ENCODE measurements at places on chromosomes 7 and 10.
A peak's percentile ranks its signal among the peaks of the same experiment; 100 is the strongest.

DNA sequence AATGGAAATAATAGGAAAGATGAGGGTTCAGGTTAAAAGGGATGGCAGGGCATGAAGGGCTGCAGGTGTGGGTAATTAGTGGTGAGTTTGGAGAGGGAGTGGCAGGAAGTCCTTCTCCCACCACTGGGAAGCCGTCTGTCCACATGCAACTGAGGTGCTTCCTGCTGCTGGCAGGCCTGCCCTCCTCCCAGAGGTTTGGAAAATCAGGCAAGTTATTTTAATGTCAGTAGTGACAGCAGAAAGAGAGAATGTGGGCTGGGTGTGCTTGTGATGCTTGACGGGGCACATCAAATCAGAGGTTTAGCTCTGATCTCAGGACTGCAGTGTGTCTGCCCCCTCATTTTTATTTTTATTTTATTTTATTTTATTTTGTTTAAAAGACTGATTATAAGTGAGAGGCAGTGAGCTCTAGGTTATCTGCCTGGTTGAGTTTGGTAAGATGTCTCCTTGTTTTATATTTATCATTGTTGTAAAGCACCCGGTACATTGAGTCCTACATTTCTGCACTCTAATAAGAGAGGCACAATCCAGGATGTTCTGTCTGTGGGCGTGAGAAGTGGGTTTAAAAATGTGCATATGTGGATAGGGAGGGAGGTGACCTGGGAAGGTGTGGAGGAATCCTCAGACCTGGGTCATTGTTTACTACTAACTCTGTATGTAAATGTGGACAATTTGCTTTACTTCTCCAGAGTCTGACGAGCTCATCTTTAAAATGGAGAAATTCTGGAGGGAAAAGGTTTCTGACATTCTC, 504.4 kb downstream of the LRMDA start:
- DNase-seq = no peak

- no peak for DNase-seq
Measured at GRCh38 chr10:85655411-85655810, 711.2 kb downstream of the GRID1 start.

GRCh38 chr7:50068026-50068425, 25.0 kb downstream of the ZPBP start:
- peak; percentile 6 for DNase-seq

- DNase-seq = no peak
Measured at GRCh38 chr7:149713061-149713730, 60.2 kb downstream of the ZNF467 start.

GRCh38 chr10:4541292-4541691, 284.7 kb upstream of the AKR1E2 start:
- DNase-seq = peak; percentile 96

- no peak for DNase-seq
Measured at GRCh38 chr10:106089855-106090254, 1074.7 kb downstream of the SORCS1 start.

GRCh38 chr10:124688386-124688785, 55.8 kb downstream of the FAM53B start:
- no peak for DNase-seq

DNA sequence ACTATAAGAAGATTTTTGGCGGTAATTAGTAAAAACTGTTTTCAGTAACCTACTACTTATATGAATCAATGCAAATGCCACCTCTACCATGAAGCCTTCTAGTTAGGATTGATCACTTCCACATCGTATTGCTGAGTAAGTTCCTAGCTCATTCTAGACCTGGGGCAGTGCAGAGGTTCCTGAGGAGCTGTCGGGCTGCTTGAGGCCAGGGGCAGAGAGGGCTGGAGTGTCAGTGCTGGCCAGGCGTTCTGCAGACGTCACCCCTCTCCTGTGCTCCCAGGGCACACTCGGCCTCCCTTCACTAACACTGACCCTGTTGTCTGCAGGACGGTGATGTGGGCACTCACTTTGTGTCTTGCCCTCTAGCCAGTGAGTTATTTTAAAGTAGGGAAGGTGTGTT, 275.7 kb downstream of the CELF2 start:
- DNase-seq = no peak

DNA sequence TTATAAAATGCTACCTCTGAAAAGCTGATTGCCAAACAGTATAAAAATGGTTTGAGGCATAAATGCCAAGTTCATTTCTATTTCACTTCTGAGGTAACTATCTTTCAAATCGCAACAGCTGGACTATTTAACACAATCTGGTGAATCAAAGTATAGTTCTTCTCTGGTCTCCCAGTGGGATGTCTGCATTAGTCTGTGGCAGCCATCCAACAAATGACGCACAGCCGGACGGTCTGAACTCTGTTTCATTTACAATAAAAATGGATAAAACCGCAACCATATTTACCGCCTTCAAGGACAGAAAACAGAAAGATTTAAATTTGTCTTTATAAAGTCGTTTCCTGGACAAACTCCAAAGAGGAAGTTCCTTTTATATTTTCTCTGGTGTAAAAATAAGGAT, 41.9 kb downstream of the ENO4 start:
- peak; percentile 87 for DNase-seq

GRCh38 chr10:43816351-43817321, 168.0 kb upstream of the ZNF32 start:
- DNase-seq = peak; percentile 98

DNA sequence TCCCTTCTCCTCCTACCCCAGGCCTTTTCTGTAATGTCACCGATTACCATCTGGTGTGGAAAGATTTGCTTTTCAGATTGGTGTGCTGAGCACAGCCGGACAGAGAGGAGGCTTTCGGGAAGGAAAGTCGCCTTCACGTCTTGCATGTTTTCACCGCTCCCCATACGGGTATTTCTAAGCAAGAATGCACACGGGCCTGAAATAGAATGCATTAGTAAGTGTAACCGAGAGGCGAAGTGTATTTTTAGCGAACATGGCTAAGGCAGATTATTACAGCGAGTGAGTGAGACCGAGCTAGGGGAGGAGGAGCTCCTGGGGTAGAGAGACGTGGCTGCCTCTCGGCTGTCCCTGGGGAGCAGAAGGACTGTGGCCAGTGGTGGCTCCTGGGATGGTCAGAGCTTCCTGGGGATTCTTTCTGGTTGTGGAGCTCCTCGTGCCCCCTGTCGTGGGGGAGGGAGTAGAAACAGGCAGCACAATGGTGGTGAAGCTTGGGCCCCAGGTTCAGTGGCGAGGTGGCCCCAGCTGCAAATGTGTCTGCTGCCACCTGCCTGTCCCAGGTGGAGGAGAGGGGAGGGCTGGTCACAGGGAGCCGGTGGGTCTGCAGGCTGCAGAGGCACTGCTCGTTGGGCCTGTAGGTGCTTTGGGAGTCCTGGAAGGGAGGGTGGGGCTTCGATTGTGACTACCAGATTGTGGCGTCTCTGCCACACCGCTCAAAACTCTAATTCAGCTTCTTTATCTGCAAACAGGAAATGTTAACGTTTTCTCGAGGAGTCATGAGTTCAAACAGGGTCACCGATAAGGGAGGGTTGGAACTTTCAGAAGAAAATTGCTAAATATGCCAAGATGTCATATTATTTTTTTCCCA, 135.8 kb downstream of the CAMK1D start:
- no peak for DNase-seq

GRCh38 chr10:103692952-103693811, 162.2 kb downstream of the SH3PXD2A start:
- DNase-seq = no peak

- no peak for DNase-seq
Measured at GRCh38 chr7:47813620-47814260, 134.5 kb downstream of the PKD1L1 start.

DNA sequence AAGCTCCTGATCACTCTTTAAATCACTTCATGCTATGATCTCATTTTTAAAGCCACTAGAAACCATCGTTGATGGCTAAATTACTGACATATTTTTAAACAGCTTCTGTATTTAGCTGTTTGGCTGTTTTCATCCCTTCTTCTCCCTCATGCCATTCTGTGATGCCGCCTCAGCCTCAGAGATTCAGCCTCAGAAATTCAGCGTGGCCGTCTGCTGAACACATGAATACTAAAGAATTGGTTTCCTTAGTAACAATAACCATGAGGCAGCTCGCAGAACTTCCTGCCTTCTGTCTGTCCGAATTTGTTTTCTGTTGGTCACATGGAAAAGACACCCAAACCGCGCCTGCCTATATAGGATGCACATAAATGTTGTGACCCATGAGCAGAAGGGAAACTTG, 31.0 kb upstream of the FZD1 start:
- no peak for DNase-seq

DNA sequence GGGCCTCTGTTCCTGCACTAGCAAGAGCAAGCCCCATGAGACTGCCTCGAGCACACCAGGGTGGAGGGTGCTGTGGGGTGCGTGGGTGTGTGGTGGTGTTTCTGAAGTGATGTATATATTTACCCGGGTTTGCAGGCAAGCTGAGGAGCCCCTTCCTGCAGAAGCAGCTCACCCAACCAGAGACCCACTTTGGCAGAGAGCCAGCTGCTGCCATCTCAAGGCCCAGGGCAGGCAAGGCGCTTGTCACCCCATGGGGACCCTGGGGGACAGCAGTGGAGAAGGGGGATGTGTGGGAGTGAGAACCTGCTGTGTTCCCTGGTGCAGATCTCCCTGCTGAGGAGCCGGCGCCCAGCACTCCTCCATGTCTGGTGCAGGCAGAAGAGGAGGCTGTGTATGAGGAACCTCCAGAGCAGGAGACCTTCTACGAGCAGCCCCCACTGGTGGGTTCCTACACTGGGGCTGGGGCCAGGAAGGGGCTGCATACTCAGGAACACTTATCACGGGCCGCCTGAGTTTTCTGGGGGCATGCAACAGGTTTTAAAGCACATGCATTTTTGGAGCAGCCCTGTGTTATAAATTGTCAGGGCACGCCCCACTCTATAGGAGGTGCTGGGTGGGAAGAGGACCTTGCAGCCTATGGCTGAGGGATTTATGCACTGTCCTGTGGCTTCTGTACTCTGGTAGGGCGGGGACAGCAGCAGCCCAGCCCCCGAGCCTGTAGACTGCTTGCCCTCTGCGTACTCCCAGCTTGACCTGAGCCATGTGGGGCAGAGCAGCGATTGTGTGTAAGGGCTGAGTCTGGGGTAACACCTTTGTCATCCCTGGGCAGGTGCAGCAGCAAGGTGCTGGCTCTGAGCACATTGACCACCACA, 5.9 kb downstream of the PGAM2 start:
- DNase-seq = no peak

- no peak for DNase-seq
Measured at GRCh38 chr7:97204821-97205220, 87.3 kb downstream of the SDHAF3 start.

DNA sequence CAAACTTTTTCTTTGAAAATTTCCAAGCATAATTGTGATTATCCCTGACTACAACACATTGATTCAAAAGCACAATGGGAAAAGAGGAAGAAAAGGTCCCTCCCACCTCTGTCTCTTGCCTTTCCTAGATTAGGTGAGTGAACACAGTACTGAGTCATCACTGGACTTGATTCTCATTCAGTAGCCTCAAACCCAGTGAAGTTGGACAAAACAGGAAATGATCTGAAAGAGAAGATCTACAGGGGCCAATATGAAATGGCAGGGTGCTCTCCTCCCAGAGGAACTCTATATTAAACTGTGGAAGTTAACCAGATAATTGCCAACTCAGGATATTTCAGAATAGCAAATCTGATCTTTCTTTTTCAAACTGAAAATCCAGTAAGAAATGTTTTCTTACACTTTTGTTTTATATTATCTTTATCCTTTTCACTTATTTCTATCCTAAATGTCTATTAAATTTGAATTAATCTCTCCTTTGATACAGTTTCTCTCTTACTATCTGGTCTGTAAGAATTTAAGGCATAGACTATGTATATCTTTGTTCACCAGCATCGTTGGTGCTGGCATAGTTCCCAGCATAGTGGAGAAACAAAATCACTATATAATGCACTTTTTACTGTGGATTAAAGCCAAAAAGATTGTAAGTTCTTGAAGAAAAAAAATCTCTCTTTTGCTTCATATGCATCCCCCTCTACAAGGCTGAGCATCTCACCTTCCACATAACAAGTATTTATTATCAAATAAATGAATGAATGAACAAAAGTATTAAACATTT, 41.4 kb upstream of the IKZF1 start:
- DNase-seq = no peak

DNA sequence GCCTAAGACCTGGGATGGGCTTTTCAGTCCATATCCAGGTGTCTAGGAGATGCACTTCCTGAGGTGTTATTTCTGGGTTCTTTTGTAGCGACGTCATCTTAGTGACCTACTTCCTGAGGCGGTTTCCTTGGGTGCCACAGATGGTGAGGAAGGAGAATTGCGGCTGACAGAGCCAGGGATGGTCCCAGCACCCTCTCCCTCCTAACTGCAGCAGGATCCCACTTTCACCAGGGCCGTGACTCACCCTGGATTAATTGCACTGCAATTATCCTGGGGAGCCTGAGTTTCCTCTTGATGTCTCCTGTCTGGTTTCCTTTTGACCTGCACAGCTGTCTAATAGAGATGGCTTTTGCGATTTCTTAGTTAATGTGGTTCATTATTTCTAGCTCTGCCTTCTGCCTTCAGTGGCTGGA, 271.7 kb downstream of the TCF7L2 start:
- no peak for DNase-seq

DNA sequence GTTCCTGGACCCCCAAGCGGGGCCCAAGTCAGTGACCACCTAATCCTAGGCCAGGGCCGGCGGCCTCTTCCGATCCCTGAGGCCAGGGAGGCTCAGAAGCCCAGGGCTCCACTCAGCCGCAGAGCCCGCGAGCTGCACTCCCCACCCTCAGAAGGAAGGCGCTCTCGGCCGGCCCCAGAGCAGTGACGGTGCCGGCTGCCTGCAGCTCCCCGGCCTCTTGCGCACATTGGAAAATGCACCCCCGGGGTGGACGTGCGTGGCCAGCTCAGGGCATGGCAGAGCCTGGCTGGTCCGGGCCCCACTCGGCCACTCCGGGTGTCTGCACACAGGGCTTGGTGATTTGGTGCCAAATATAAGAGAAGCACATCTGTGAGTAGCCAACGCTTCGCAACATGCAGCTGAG, 269.1 kb downstream of the PTPRN2 start:
- DNase-seq = no peak

- DNase-seq = no peak
Measured at GRCh38 chr10:45325116-45325515, 9.7 kb upstream of the OR13A1 start.

GRCh38 chr10:125451319-125451718, 231.6 kb downstream of the TEX36 start:
- DNase-seq = no peak

DNA sequence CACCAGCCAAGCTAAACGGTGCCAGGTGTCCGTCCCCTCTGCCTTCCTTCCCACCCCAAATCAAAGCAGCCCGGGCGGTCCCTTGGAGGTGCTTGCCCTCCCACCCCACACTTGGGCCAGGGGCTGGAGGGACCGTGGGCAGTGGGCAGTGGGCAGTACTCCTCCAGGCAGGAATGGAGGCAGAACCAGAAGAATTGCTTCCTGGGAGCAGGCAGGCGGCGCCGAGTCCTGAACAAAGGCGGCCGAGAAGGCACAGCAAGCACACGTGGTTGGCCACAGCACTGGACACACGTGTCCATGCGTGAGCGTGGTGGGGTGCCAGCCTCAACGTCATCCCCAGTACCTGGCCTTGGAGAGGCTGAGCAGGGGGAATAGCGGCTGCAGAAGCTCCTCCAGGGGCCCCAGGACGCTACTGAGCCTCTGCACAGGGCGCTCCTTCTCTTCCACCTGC, 48.4 kb upstream of the NKX6-2 start:
- no peak for DNase-seq

Measured in fibroblast of pulmonary artery (primary cell).